ENCODE measurements at places on chromosomes 1 and 21. TPM values are rescaled to one million over a fixed set of nuclear protein-coding genes. Genes with fewer than 3 reads are reported as not detected.
A peak's percentile ranks its signal among the peaks of the same experiment; 100 is the strongest.

MTMR11 gene
- total RNA-seq, result 15.0 TPM

DNA sequence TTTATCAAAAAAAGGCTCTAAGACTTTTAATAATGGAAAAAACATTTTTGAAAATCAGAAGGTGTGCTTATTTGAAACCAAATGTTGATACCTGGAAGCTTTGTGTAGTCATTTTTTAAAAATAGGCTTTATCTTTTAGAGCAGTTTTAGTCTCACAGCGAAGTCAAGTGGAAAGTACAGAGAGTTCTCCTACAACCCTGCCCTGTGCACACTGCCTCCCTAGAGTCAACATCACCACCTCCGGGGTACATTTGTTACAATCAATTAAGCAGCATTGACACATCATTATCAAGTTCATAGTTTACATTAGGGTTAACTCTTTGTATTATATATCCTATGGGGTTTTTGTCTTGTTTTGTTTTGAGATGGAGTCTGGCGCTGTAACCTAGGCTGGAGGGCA is 10.7 kb upstream of the ERO1B start:
- no peak for DNase-seq
- H3K4me3 ChIP-seq, result no peak overlapping the region
- no peaks in the 10 kb centered on the region for H3K27me3 ChIP-seq

- no peaks in the 10 kb centered on the region for H3K27me3 ChIP-seq
- DNase-seq, result no peak
- no peaks in the 10 kb centered on the region for H3K36me3 ChIP-seq
- H3K4me1 ChIP-seq, result no peaks in the 10 kb centered on the region
- H3K27ac ChIP-seq, result no peak overlapping the region
These were observed 976.7 kb downstream of the TTLL7 start for GRCh38 chr1:83022206-83022605.

- no peaks in the 10 kb centered on the region for H3K36me3 ChIP-seq
- DNase-seq, result no peak
- no peak overlapping the region for H3K27ac ChIP-seq
- H3K4me3 ChIP-seq, result no peak overlapping the region
- H3K4me1 ChIP-seq, result peaks cover 45% of the 10 kb centered on the region
These were observed 37.7 kb downstream of the COQ8A start for GRCh38 chr1:226977643-226978431.

- no peak for DNase-seq
- H3K27me3 ChIP-seq, result no peaks in the 10 kb centered on the region
- H3K4me3 ChIP-seq, result no peak overlapping the region
- peaks cover 6% of the 10 kb centered on the region for H3K4me1 ChIP-seq
These were observed 3.9 kb upstream of the CDC42 start for GRCh38 chr1:22048351-22049192.

GRCh38 chr1:47915677-47916353 is 81.4 kb downstream of the TRABD2B start:
- H3K27ac ChIP-seq, result no peak overlapping the region
- no peaks in the 10 kb centered on the region for H3K27me3 ChIP-seq
- no peaks in the 10 kb centered on the region for H3K36me3 ChIP-seq
- DNase-seq, result no peak
- no peak overlapping the region for H3K4me3 ChIP-seq

DNA sequence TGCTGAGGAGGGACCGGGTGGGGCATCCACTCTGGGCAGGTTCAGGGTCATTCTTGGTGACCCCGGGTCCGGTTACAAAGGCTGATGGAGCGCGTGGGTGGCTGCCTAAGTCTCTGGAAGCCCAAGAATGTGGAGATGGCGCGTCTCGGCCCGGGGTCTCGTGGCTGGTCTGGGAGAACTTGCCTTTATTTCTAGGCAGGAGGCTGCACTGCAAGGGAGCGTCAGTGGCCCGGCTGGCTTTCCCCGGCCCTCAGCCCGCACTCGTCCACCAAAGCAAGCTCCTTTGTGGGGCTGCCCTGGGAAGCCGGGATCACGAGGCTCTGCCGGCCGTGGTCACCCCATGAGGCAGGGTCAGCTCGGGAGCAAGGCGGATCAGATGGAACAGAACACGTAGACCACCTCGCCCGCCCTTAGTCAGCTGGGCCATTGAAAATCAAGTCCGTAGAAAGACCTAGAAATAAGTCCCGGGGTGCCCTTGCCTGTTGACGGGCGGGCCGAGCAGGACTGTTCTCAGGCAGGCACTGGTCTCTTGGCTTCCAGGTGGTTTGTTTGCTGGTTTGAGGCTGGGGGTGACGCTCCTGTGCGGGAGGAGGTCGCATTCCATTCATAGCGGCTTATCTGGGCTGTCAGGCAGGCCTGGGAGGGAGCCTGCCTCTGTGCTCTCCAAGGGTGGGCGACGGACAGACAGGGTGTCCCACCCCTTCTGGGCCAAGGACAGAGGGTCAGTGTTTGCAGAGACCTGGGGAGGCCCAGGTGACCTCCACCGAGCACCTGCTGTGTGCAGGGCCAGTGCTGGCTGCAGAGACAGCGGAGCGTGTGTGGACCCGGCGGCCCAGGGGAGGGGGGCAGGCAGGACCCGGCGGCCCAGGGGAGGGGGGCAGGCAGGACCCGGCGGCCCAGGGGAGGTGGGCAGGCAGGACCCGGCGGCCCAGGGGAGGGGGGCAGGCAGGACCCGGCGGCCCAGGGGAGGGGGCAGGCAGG is 25.8 kb downstream of the COL18A1 start:
- DNase-seq, result no peak
- no peaks in the 10 kb centered on the region for H3K27me3 ChIP-seq
- H3K36me3 ChIP-seq, result no peaks in the 10 kb centered on the region

RGS13 gene
- not detected for total RNA-seq

DNA sequence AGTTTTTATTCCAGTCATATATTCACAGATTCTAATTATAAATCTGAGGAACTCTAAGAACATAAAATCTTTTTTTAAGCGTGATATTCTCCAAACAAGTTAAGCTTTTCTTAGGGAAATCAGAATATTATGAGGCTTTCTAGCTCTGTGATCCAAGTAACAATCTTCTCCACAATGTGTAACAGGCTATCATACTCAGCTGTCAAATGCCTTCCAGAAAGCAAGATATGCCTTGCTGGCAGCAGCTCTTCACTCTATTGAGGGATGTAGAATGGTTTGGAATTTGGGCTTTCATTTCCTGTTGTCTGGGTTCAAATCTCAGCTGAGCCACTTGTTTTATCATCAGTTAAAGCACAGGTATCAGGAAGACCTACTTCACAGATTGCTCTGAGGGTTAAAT is 446.5 kb downstream of the PTBP2 start:
- no peaks in the 10 kb centered on the region for H3K27me3 ChIP-seq
- no peak overlapping the region for H3K27ac ChIP-seq
- no peak for DNase-seq
- no peaks in the 10 kb centered on the region for H3K36me3 ChIP-seq
- no peak overlapping the region for H3K4me3 ChIP-seq
- H3K4me1 ChIP-seq, result no peaks in the 10 kb centered on the region

SYT14 gene
- total RNA-seq, result 4.2 TPM

PIGR gene
- not detected for total RNA-seq

DNA sequence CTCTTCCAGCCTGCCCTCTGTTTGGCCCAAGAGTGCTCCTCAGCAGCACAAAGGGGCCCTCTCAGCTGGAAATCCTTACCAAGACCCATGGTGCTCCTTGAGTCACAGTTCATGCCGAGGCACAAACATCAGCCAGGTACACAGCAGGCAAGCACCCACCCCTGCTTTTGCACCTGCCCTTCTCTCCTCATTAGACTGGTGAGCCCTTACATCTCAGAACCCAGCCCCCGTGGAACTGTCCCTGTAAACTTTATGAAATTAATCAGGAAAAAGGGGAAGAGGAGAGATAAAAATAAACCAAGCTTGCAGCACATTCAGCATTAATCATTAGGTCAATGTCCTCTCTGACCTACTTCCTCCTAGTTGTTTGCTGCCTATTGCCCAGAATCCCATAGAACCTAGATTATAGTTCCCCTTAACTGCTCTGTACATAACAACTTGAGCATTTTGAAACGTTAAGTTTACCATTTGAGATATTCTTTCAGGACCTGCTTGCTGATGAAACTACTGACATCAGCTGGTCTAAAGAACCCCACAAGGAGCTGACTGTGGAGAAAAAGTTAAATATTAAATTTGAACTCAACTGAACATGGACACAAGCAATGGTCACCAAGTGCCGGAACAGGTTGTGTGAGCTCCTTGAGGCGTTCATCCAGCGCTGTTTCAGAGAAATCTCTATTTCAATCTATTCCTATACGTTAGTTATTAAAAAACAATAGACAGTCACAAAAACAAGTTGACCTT is 738.4 kb downstream of the MATN1 start:
- H3K4me3 ChIP-seq, result no peak overlapping the region
- H3K27me3 ChIP-seq, result no peaks in the 10 kb centered on the region
- no peaks in the 10 kb centered on the region for H3K4me1 ChIP-seq
- H3K36me3 ChIP-seq, result no peaks in the 10 kb centered on the region
- H3K27ac ChIP-seq, result peak overlapping the region; percentile 57

DNA sequence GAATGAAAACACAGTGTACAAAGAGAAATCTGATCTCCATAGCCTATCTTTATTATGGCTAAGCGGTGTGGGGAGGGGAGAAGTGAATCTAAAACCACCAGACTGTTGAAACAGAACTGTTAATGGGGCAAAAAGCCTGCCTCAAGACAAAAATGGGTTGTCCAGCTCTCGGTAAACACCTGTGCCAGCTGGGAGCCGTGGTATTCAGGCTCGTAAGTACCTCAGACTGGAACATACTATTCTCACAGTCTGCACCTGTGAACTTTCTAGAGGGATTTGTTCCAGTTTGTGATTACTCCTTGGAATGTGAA is 42.7 kb upstream of the ATP1A1 start:
- H3K4me1 ChIP-seq, result no peaks in the 10 kb centered on the region
- no peak for DNase-seq
- H3K36me3 ChIP-seq, result no peaks in the 10 kb centered on the region
- no peaks in the 10 kb centered on the region for H3K27me3 ChIP-seq
- H3K27ac ChIP-seq, result no peak overlapping the region

GBP7 gene
- total RNA-seq, result not detected

MRPS15 gene
- 33.4 TPM for total RNA-seq

PGLYRP3 gene
- not detected for total RNA-seq

GRCh38 chr1:241716915-241717656 is 65.0 kb downstream of the WDR64 start:
- no peaks in the 10 kb centered on the region for H3K27me3 ChIP-seq
- H3K4me3 ChIP-seq, result no peak overlapping the region
- no peak for DNase-seq
- H3K36me3 ChIP-seq, result no peaks in the 10 kb centered on the region
- H3K27ac ChIP-seq, result no peak overlapping the region

DNA sequence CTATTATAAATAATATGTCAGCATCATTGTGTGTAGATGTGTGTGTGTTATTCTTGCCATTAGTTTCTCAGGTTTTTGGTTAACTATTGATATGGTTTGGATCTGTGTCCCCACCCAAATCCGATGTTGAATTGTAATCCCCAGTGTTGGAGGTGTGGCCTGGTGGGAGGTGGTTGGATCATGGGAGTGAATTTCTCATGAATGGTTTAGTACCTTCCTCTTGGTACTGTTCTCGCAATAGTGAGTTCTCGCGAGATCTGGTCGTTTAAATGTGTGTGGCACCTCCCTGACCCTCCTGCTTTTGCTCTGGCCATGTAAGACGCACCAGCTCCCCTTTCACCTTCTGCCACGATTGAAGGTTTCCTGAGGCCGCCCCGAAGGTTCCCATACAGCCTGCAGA is 9.6 kb upstream of the POFUT2 start:
- H3K27me3 ChIP-seq, result no peaks in the 10 kb centered on the region
- DNase-seq, result no peak
- peaks cover 48% of the 10 kb centered on the region for H3K4me1 ChIP-seq
- H3K27ac ChIP-seq, result peak overlapping the region; percentile 93
- H3K36me3 ChIP-seq, result no peaks in the 10 kb centered on the region

DNA sequence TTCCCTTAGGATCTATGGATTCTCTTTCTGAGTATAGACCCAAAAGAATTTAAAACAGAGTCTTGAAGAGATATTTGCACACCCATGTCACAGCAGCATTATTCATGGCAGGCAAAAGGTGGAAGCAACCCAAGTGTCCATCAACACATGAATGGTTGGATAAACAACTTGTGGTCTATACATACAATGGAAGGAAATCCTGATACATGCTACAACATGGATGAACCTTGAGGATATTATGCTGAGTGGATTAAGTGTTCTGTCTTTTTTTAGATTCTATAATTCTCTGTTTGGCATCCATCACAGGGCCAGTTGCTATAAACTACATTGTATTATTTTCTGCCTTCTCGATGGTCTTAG is 39.8 kb downstream of the PTPN14 start:
- H3K4me3 ChIP-seq, result no peak overlapping the region
- no peak overlapping the region for H3K27ac ChIP-seq
- no peak for DNase-seq
- H3K36me3 ChIP-seq, result no peaks in the 10 kb centered on the region

GRCh38 chr1:233269656-233270055 is 25.9 kb downstream of the PCNX2 start:
- H3K27me3 ChIP-seq, result no peaks in the 10 kb centered on the region

- peak; percentile 53 for DNase-seq
- peaks cover 22% of the 10 kb centered on the region for H3K4me1 ChIP-seq
- H3K27me3 ChIP-seq, result no peaks in the 10 kb centered on the region
- H3K36me3 ChIP-seq, result peaks cover 7% of the 10 kb centered on the region
These were observed 832 bp downstream of the HCN3 start for GRCh38 chr1:155277902-155278688.

Data from tibial nerve (tissue), 4 donors.